HEK293T (cell line): ENCODE measurements at places on chromosomes 12 and 14.
A peak's percentile ranks its signal among the peaks of the same experiment; 100 is the strongest.

DNA sequence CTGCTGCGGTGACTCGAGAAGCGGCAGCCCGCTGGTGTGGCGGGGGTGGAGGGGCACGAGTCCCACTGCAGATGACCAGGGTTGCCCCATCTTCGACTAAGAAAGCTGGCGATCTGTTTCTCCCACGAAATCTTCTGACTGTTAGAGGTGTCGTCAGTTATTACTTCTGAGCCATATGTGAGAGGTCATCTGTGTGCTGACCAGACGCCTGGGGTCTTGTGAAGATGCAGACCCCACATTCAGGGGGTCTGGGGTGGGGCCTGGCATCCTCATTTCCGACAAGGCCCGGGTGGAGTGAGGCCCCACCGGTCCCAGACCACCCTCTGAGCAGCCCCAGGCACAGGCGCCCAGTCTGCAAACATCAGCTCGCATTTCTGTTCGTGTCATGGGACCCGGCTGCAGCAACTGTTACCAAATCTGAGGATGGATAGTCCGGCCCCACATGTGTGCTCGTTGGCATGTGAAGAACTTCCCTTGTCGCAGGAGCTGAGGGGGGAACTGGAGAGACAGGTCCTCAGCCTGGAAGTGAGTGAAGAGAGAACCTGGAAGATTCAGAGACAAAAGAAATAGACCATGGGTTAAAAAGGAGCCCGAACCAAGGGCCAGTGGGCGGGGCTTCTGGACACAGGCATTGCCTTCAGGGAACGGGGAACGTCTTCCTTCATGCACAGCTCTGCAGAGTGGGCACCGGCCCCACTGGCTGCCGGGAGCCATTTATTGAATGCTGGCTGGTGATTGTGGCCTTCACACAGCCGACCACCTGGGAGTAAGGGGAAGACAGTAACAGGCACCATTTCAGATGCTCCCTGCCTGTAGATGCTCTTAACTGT lies 135.2 kb downstream of the ADGRD1 start:
- DNase-seq: no peak

DNA sequence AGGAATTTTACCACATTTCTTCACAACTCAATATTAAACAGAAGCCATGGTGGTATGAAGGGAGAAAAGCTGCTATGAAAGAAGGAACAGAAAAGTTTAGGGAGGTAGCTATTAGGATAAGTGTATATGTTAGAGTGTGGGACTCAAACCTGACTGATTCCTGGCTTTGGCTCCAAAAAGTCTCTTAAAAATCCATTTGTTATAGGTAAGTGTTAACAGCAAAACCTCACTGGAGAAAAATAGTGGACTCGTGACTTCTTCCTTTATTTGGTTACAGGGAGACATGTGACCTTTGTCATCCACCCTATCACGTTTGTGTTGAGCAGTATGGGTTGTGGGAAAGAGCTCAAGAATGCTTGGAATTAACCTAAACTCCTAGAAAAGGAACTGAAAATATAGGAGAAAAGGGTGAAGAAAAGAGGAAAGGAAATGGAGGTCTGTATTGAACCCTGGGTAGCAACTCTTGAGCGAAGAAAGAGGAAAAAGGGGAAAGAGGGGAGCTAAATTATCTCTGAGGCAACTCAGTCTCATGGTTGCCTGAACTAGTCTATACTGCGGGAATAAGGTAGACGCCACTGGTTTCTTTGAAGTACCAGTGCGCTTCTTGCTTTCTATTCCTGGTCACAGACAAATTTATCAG lies 3.6 kb upstream of the EID3 start:
- DNase-seq: no peak

GRCh38 chr14:78746086-78746595 lies 576.0 kb downstream of the NRXN3 start:
- DNase-seq: no peak

- DNase-seq: no peak
Measured at GRCh38 chr12:108634341-108634751, 652 bp upstream of the SELPLG start.

GRCh38 chr14:52015411-52016030 lies 26.2 kb downstream of the RTRAF start:
- peak; percentile 23 for DNase-seq

GRCh38 chr12:46452061-46452615 lies 79.6 kb upstream of the SLC38A2 start:
- no peak for DNase-seq

DNA sequence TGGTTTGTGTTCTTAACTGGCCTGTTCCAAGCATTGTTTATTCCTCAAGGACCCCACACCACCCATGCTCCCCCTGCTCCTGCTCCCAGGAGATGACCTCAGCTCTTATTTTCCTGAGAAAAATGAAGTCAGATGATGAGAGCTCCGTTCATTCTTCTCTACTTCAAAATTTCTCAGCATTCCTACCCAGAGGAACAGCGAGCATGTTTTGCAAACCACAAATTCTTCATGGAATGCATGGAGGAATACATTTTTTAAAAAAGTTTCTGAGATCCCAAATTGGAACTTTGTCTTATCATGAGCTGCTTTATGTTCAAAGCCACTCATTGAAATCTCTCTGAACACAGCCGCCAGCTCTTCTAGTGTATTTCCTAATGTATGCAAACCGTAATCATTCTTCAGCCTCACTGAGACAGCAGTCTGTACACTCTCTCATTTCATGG lies 44.9 kb downstream of the SYNE2 start:
- DNase-seq: no peak

GRCh38 chr12:24175284-24175683 lies 225.8 kb upstream of the SOX5 start:
- DNase-seq: no peak

DNA sequence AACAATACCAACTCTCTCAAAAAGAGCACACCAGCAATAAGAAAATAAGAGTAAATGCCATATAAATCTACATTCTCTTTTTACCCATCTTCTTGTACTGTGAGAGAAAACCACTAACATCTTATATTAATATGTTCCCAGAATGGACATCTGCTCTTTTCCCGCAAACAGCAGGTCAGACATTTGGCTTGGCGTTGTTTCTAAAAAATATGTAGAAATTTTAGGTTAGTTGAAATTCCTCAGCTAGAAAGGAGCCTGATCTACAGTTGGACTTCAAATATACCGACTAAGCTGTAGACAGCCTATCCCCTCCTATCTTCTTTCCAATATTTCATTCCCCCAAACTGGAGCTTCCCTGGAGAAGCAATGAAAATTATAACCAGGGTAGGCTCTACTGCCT lies 88.7 kb downstream of the PPP2R5E start:
- DNase-seq: no peak

GRCh38 chr12:68565391-68565903 lies 45.3 kb upstream of the RAP1B start:
- peak; percentile 23 for DNase-seq

- DNase-seq: no peak
Measured at GRCh38 chr14:71967704-71968103, 35.5 kb downstream of the RGS6 start.

DNA sequence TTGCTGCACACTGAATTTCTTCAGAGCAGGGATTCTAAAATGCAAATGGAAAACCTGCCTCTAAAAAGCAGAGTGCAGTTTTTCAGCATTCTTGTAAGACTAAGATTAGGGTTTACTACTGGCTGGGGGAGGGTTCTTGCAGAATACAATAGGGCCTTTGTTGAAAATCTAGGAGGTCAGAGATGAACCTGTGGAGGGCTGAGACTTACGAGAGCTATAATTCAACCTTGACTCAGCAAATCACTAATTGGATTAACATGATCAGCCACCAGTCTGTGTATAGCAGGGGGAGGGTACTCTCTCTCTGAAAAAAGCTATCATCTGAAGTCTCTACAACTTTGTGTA lies 92.6 kb upstream of the HIF1A start:
- no peak for DNase-seq

GRCh38 chr12:97452839-97453238 lies 9.8 kb upstream of the RMST start:
- DNase-seq: no peak

DNA sequence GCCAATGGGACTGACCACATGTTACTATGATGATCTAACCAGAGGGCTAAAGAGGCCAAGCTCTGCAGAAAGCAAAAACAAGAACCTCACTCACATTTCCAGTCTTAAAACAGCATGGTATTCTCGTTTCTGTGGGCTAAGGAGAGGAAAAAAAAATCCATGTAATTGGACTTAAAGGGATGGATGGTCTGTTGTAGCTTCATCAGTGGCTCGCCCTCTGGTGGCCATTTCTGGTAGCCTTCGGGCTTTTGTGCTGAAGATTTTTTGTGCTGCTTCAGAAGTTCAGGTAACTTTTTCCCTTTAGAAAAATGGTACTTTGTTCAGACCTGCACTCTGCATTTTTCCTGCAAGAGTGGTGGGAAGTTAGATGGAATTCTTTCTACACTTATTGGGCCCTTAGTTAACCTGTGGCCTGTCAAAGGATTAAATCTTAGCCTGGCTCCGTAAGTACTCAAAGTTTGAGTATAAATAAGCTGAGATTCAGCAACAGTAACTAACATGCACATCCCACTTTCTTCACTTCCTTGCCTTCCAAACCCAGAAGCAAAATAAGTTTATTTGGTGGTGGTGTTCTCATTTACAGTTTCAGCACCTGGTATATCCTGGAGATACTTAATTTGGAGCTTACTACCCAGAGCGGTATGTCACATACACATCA lies 22.3 kb downstream of the DCAF4 start:
- peak; percentile 65 for DNase-seq

DNA sequence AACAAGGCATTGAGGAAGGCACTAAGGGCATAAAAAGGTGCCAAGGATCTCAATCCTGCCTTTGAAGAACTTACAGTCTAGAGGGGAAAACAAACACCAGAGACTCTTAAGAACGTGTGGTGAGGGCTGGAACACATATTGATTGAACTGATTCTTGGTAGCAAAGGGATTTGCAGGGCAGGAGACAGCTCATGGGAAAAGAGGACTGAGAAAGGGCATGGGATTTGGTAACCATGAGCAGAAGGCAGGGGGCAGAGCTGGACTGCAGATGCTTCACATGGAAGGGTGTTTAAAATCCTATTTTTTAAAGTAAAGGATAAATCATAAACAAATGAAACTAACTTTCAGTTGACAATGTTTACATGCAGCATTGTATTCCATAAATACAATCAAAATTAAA lies 203.1 kb downstream of the ITPR2 start:
- no peak for DNase-seq

- no peak for DNase-seq
Measured at GRCh38 chr14:58488550-58488949, 61.0 kb downstream of the KIAA0586 start.

GRCh38 chr12:70660620-70661219 lies 23.5 kb upstream of the PTPRB start:
- no peak for DNase-seq

- no peak for DNase-seq
Measured at GRCh38 chr12:10700581-10700980, 22.5 kb downstream of the YBX3 start.
